GM06990 (cell line): ENCODE measurements at places on chromosomes 12 and 14.
A peak's percentile ranks its signal among the peaks of the same experiment; 100 is the strongest.

DNA sequence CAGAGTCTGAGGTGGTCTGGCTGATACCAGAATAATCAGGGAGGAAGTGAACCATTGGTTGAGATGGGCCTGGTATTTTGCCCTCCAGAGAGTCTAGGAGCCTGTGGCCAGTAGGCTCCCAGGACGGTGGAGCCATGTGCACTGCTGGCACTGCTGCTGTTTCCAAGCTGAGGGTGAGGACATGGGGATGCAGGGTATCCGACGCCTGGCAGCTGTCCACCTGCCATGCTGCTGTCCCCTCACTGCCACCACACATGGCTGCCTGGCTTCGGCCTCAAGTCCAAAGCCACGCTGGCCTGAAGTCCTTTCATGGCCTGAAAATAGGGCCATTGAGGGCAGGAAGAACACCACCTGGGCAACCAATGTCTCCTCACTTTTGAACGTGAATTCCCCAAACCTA, 8.6 kb downstream of the CACNA1C start:
- DNase-seq, result no peak

DNA sequence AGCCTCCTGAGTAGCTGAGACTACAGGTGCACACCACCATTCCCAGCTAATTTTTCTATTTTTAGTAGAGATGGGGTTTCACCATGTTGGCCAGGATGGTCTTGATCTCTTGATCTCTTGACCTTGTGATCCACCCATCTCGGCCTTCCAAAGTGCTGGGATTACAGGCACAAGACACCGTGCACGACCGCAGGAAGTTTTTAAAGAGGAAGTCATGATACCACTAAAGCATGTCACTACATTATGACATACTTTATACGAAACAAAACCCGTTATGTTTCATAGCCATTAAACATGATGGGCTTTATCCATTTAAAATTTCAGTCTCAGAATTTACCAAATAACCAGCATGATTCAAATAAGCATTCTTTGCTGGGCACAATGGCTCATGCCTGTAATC, 83.8 kb upstream of the DUSP6 start:
- no peak for DNase-seq

DNA sequence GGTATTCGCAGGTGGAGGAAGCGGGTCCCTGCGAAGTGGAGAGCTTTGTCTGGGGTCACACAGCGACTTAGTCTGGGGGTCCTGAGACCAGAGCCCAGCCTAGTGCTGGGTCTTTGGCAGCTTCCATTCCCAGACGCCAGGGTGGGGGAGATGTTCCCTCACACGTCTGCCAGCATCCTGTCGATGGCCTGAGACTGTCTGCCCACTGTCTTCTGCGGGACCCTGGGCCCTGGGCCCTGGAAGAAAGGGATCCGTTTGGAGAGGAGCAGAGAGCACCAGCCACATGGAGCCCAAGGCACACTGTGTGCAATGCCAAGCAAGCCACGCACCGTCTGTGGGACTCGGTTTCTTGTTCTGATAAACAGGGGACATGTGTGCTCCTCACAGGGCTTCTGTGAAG, 197.2 kb downstream of the KIF26A start:
- DNase-seq, result no peak

- no peak for DNase-seq
Measured at GRCh38 chr14:73833034-73833433, 18.6 kb upstream of the PTGR2 start.

DNA sequence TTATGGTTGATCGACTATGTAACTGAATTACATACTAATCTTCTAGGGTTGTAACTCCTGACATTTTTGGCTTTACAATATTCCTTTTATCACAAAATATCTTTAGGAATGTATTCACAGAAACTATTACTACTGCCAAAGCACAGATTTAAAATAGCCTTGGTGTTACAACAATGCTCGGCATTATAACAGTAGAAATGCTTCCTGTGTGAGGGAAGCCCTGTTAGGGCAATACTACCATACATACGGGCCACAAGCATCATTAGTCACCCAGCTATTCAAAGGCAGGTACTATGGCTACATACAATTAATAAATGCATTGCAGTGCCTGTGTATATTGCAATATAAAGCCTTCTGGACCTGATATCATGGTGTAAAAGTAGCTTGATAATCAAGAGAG, 517.8 kb downstream of the C12orf50 start:
- DNase-seq, result no peak

GRCh38 chr12:11815397-11815796, 165.9 kb downstream of the ETV6 start:
- DNase-seq, result no peak

DNA sequence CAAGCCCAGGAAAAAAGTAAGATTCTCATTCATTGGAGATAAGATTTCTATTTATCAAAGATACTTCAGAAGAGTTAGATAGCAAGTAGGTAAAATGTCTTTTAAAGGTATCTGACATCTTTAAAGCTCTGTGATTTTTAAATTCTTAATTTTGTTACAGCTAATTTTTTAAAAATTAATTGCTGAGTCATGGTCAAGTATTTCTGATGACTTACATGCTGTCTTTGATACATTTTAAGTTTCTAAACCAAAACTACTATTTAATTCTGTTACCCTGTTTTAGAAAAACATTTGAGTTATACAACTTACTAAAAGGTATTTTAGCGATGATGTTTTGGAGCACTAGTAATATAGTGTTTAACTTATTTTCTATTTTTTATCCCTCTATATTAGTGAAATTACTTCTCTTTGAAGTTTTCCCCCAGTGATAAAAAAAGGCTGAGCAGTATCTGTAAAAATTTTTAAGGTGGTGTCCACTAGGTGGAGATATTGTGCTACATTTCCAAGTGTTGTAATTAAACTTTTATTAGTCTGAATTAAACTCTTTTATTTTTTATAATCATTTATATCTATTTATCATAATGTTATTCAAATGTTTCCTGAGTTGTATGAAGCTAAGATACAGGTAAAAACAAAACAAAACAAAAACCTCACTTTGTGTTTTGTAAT, 11.5 kb downstream of the ALG10 start:
- DNase-seq, result no peak

DNA sequence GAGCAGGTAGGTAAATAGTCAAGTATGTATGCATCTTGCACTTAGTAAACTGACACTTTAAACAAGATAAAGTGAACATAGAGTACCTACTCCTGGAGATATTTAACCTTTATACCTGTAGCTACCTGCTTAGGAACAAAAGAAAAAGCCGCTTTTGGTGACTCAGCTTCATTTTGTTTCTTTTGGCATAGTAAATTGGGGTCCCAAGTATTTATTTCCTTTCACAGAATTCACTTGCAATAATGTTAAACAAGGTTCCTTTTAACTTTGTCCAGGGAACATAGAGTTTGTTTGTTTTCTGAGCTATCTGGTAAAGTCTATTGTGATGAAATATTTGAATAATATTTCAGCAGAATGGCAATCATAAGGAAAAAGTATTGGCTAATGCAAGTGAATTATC, 20.0 kb downstream of the SLCO1B3 start:
- no peak for DNase-seq

DNA sequence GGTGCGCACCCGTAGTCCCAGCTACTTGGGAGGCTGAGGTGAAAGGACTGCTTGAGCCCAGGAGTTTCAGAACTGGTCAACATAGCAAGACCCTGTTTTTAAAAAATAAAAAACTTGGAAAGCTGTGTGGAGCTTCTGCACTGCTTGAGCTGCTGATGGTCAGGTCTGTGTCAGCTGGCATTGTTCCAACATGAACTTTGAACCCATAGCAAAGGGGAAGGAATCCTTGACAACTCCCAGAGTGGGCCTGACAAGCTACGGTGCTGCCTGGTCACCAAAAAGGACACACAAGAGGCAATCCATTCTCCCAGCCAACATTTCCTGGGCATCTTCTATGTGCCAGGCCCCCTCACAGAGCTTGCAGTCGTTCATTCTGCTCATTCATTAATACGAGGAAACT, 16.4 kb upstream of the LTBP2 start:
- no peak for DNase-seq

DNA sequence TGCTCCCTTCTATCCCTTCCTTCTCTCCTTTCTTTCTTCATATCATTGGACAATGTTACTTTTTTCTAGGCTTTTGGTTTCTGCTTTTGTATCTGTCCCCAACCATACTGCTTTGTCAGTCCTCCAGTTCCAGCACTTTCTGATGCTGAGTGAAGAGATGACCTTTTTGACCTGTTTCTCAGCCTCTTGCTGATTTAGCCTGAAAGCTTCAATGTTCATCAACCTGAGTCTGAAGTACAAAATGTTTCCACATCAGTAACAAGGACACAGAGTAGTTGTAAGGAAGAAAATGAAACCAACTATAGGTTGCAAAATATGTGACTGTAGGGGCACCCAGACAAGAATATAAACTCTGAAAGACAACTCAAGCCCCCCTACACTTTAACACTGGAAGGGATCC, 25.2 kb upstream of the AKAP6 start:
- no peak for DNase-seq

GRCh38 chr12:49388682-49389386, 21.6 kb downstream of the SPATS2 start:
- no peak for DNase-seq

- DNase-seq, result no peak
Measured at GRCh38 chr14:76264384-76264783, 111.6 kb upstream of the ESRRB start.

- DNase-seq, result no peak
Measured at GRCh38 chr14:89277203-89277602, 139.8 kb downstream of the FOXN3 start.

DNA sequence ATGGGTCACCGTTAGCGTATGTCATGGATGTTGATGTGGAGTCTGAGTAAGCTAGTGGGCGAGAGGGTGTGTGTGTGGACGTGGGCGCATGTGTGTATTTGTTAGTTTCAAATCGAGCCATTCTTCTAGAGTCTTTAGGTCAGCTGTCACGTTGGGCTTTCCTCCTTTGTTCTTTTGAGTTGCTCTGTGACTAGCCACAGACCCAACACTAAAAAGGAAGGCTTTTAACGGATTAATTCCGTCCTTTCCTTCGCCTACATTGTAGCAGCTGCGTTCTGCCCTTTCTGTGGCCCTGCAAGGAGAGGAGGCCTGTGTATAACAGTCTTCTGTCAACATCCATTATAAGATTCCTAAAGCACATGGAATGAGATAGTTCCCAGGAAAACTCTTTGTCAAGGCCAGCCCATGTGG, 117.2 kb upstream of the DNM1L start:
- DNase-seq, result no peak

GRCh38 chr12:94149119-94149780, 873 bp downstream of the PLXNC1 start:
- DNase-seq, result peak; percentile 88

- no peak for DNase-seq
Measured at GRCh38 chr14:102819747-102820330, 42.6 kb downstream of the TRAF3 start.

- DNase-seq, result no peak
Measured at GRCh38 chr12:6807170-6807569, 14.5 kb upstream of the GPR162 start.

- DNase-seq, result no peak
Measured at GRCh38 chr14:29311983-29312382, 545.4 kb downstream of the FOXG1 start.

DNA sequence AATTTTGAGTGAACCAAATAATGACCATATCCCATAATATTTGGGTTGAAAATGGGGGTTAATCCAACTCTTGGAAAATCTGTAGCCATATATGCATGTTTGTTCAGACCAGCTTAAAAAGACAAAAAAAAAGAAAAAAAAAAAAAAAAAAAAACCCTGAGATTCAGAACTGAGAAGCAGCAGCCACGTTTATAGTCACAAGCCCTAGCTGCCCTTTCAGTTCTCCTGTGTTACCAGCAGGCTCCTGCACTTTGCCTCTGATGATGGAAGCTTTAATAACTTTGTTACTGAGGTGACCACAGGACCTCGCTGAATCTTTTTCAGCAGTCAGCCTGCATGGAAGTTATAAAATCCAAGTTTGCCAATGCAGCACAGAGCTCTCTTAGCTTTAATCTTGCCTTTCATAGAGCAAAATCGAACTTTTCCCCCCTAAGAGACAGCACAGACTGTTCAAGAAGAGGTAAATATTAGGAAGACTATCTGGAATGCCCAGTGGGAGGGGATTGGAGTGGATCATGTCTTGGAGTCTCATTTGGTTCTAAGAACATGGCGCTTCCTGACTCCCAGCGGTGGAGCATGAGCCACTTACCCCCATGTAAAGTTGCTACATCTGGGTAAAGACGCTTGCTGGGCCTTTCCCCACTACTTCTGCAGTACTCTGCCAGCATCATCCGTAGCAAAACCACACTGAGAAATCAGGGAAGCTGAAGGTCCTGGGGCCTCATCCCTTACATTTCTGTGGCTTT, 20.6 kb downstream of the GNG2 start:
- DNase-seq, result no peak

GRCh38 chr14:23626946-23627345, 9.2 kb upstream of the DHRS2 start:
- DNase-seq, result no peak

DNA sequence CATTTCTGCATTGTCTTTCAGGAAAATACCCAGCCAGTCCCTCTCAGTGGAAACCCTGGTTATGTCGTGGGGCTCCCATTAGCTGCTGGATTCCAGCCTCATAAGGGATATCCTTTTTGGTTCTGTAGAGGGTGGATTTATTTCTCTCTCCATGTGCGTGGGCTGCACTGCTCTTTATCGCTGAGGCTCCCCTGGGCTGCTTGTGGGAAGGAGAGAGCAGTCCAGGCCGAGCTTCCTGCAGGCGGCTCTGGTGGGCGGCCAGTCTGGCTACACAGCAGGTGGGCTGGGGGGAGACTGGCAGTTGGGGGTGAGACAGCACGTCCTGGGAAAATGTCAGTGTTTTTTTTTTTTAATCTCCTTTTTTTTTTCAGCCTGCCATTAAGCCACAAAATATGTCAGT, 27.6 kb downstream of the TCTN1 start:
- no peak for DNase-seq

- DNase-seq, result no peak
Measured at GRCh38 chr14:55968741-55969140, 149.5 kb upstream of the PELI2 start.

GRCh38 chr12:103780093-103780440, 61.0 kb downstream of the NT5DC3 start:
- no peak for DNase-seq

DNA sequence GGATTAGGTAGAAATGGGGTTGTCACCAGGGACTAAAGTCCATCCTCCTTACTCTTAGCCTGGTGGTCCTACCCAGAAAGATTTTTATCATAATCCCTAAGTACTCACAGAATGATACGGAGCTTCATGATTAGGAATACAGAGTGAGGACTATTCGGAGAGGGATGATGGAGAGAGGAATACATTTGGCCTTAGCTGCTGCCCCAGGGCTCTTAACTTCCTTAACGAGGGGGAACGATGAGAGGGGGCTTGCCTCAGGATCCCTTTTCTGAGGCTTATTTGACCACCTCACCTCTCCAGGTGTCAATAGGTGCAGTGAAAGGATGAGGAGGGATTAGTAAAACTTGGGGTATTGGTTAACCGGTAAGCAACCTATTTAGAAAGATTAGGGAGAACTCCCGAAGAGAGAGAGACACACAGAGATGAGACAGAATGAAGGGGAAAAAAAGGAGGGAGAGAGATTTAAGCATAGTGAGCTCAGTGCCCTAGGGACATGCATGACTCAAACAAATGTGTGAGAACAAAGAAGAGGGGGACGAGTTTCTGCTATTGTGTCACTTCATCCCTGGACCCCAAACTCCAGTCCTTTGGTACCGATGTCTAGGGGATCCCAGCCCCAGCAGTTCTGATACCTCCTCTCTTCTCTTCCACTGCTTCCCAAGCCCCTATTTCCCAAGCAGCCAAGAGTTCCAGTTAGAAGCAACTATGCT, 1.1 kb downstream of the NFE2 start:
- DNase-seq, result no peak
